ENCODE measurements at places on chromosomes 5 and 9. TPM values are rescaled to one million over a fixed set of nuclear protein-coding genes. Genes with fewer than 3 reads are reported as not detected.

DNA sequence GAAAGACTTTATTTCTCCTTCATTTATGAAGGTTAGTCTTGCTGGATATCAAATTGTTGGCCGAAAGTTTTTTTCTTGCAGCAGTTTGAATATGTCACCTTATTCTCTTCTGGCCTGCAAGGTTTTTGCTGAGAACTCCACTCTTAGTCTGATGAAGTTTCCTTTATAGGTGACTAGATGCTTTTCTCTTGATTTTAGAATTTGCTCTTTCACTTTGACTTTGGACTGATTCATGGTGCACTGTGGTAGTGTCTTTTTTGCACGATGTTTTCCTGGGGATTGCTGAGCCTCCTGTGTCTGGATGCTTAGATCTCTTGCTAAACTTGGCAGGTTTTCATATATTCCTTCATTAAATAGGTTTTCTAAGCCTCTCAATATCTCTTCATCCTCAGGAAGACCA lies 12.4 kb downstream of the AHRR start:
- DNase-seq = no peak

DNA sequence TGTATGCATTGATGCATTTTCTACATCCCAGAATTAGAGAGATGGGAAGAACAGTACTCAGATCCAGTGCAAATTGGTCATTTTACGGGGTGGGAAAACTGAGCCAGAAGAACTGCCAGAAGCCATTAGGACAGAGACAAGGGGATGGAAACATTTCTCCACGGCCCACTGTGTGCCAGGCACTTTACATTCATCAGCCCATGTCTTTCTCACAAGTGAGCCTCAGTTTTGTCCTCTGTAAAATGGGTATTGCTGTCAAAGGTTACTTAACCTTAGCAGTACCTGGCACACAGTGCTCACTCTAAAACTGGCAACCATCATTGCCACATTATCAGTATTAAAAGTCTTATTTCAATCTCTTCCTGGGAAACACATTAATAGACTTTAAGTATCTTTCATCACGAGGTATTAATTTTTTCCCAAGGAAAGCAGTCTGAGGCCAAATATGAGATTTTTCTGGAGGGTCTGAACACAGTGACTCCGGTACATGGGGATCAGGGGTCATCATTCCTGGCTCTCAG lies 5.2 kb downstream of the DUSP1 start:
- DNase-seq = peak; percentile 64

DNA sequence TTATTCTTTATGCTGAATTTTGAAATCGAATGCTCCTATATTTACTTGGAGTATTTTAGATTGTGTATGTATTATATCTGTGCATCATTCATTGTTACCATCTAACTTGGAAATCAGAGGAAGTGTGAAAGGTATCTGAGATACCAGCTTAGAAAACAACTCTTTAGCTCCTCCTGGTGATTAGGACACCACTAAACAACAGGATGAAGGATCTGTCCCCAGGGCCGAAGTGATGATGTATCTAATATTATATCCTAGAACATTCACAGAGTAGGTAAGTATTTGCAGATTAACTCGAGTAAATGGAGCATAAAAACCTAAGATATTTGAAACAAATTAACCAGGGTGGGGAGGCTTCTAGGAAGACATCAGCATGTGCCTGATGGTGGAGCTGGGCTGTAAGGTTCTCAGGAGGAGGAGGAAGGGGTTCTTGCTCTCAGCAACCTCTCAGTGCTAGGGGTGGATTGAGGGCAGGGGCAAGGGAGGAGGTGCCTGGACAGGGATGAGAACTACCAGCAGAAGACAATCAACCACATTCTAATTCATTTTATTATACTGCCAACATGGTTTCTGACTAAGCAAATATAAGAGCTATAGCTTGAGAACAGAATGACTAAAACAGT lies 2.6 kb upstream of the NFIL3 start:
- DNase-seq = peak; percentile 62

Gene PCDHA13
- not detected for total RNA-seq

DNA sequence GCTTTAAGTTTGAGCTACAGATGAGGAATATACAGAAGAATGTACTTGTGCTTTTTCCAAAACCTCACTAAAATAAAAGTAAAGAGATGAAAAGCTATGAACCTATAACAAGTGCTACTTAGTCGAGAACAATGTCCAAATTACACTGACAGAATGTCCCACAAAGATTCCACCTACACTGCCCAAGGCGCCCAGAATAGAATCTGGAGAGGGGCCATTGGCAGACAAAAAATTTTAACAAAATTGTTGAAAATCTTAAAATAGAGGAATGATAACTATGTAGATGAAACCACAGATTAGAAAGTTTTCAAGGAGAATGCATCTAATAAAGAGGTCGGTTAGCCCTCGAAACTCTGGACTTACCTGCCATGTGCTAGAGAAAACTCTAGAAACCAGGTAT lies 235.3 kb downstream of the CETN3 start:
- no peak for DNase-seq

Gene NADK2
- total RNA-seq = 20.5 TPM

Gene RANBP3L
- total RNA-seq = 0.83 TPM

- DNase-seq = no peak
Measured at GRCh38 chr5:88384886-88385285, 116.2 kb upstream of the TMEM161B start.

Gene EIF4E1B
- not detected for total RNA-seq

DNA sequence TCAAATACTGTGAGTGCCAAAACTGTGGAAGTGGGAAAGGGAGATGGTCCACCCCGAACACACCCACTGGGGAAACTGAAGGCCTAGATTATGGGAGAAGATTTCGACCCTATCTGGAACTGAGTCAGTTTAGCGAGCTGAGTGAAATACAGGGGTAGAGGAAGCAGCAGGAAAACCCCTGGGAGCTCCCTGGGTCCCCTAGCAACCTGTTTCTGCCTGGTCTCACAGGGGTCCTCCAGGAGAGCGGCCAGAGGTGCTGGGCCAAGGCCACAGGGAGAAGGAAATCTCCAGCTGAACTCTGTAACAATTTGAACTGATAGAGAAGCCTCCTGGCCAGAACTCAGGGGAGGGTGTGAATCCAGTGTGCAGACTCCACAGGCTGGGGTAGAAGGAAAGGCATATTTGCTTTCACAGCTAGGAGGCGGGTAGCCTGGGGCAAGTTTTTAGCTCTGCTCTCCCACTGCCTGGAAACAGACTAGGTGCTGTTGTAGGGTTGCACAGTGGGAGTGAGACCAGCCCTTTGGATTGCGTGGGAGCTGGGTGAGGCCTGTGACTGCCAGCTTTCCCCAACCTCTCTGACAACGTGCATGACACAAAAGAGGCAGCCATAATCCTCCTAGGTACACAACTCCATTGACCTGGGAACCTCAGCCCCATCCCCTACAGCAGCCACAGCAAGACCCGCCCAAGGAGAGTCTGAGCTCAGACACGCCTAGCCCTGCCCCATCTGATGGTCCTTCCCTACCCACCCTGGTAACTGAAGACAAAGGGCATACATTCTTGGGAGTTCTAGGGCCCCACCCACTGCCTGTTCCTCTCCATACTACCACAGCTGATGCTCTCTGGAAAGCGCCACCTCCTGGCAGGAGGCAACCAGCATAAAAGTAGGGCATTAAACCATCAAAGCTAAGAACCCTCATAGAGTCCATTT lies 78.8 kb upstream of the GPBP1 start:
- no peak for DNase-seq

GRCh38 chr5:112264666-112265065 lies 154.4 kb downstream of the EPB41L4A start:
- DNase-seq = no peak

- DNase-seq = no peak
Measured at GRCh38 chr9:136965771-136966484, 11.4 kb upstream of the PTGDS start.

GRCh38 chr9:126327006-126327713 lies 531 bp downstream of the MVB12B start:
- no peak for DNase-seq

- no peak for DNase-seq
Measured at GRCh38 chr9:98545021-98545420, 163.7 kb downstream of the GABBR2 start.

GRCh38 chr5:43203373-43203772 lies 11.3 kb downstream of the NIM1K start:
- no peak for DNase-seq

- peak; percentile 100 for DNase-seq
Measured at GRCh38 chr9:94801234-94801633, 74.7 kb downstream of the AOPEP start.

Gene CCL28
- 4.0 TPM for total RNA-seq

DNA sequence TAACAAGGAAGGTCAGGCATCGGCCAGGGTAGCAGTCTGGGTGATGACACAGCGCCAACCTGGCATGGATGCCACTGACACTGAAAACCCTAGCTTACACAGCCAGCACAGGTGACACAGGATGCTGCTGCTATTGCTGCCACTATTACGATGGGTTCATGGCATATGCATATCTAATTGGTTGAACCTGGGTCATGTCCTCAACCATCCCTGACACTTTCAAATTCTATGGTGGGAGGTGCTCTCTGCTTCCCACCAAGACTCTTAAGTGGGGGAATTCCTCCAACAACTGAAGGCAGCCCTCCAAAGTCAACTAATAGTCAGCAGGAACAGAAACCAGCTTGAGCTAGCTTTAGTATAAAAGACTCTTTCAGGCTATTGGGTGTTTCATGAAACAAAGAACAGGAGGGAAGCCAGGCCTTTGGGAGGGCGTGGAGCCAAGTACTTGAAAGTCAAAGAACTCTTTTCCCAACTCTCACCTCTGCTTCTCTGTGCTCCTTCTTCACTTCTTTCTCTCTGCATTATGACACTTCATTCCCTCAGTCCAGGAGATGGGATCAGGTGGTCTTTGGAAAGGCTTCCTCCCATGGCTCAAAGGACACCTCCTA lies 21.3 kb downstream of the PTTG1 start:
- no peak for DNase-seq

Gene SYK
- total RNA-seq = not detected

Gene MARCOL
- not detected for total RNA-seq

DNA sequence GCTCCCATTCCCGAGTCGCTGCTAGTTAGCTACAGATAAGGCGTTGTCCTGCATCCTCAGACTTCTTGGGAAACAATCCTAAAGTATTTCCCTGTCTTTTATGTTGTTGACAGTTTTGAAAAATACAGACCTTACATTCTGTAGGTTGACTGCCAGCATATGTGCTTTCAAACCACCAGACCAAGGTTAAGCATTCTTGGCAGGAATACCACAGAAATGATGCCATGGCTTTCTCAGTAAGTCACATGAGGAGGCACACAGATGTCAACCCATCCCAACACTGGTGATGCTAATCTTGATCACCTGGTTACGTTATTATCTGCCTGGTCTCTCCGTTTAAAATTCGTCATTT lies 871 bp downstream of the GLE1 start:
- DNase-seq = peak; percentile 23

DNA sequence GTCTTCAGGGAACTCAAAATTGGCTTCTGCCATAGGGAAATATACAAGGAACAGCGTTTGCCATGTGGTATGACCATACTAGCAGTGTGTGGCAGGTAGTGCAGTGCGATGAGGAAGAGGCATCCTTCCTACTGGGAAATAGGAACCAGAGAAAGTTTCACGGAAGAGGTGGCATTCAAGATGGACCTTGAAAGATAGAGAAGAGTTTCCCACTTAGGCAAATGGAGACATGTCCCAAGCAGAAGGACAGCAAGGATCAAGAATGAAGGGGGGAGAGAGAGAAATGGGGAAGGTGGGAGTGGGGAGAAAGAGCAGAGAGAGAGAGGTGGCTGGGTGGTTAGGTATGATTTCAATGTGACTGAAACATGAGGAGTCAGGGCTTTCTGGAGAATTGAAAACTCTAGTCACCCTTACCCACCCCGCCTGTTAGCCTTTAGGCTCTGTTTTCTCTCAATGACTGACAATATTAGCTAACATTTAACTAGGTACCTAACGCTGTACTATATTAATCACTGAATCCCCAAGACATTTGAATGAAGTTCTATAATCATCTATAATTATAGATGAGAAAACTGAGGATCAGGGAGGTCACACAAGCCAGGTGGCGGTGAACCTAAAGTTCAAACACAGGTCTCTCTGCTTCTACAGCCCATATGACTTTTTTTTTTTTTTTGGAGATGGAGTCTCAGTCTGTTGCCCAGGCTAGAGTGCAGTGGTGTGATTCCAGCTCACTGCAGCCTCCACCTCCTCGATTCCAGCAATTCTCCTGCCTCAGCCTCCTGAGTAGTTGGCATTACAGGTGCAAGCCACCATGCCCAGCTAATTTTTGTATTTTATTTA lies 171.3 kb downstream of the NR3C1 start:
- no peak for DNase-seq

Gene ZBTB34
- total RNA-seq = 2.3 TPM

DNA sequence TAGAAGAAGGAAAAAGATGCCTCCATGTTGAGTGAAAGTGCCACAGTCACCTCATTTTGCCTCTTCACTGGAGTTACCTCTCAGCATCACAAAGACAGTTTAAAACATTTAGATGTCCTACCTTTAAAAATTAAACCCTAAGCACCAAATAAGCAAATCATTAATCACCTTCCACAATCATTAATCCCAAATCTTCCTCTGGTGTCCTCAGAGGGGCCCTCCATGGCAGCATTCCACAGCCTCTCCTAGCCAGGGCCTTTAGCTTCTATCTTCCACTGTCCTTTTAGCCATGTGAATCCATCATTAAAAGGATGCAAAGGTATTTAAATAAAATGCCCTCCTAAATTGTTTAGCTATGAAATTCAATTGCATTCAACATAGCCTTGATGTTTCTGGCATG lies 310.8 kb downstream of the PDE4D start:
- DNase-seq = no peak

Gene FAM221B
- not detected for total RNA-seq

DNA sequence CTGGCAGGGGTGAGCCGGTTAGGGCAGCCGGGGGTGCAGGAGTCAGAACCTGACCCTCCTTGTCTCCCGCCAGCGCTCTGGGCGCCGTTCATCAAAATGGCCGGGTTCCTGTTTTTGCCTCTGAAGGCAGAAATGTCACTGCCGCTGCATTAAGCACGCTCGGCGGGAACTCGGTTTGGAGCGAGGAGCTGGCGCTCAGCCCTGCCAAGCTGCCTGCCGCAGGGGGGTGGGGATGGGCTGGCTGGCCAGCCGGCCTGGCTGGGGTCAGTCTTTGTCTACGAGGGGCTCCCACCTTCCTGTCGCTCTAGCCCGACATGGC lies 63.7 kb downstream of the CXXC5 start:
- DNase-seq = no peak

Gene KIF3A
- 7.2 TPM for total RNA-seq

GRCh38 chr5:117463881-117464570 lies 889.4 kb upstream of the SEMA6A start:
- peak; percentile 83 for DNase-seq

DNA sequence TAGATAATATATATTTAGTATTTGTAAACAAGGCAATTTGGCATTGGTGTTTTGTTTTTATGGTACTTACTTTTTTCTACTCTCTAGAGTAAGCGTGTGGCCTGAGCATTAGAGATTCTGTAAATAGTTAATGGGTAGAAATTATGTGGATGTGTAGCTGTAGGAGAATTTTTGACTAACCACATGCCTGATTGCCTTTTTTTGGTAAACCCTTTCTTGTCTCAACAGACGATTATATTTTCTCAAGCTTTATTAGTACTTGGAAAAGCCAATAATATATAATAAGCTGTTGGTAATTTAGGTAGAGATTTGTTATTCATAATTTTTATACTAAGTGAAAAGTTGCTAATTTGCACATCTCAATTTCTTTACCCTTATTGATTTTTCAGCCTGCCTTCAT lies 76.8 kb downstream of the FCHO2 start:
- DNase-seq = no peak

Gene CARD9
- 0.86 TPM for total RNA-seq
